ENCODE measurements at places on chromosomes 3 and 15.

DNA sequence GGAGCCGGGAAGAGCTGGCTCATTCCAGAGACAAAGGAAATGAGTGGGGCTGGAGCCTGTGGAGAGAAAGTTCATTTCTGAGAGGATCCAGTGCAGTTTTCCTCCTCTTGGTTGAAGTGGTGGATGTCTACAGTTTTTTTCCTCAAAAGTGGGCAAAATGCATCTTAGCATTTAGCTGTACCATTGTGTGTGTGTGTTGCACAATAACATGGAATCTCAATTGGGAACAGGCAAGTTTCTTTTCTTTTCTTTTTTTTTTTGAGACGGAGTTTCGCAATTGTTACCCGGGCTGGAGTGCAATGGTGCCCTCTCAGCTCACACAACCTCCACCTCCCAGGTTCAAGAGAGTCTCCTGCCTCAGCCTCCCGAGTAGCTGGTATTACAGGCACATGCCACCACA lies 101.5 kb upstream of the UBE2E1 start:
- no peak for DNase-seq

- no peak for DNase-seq
Measured at GRCh38 chr3:193333229-193333628, 45.3 kb downstream of the ATP13A5 start.

- DNase-seq: no peak
Measured at GRCh38 chr3:125048282-125048681, 7.5 kb downstream of the HEG1 start.

DNA sequence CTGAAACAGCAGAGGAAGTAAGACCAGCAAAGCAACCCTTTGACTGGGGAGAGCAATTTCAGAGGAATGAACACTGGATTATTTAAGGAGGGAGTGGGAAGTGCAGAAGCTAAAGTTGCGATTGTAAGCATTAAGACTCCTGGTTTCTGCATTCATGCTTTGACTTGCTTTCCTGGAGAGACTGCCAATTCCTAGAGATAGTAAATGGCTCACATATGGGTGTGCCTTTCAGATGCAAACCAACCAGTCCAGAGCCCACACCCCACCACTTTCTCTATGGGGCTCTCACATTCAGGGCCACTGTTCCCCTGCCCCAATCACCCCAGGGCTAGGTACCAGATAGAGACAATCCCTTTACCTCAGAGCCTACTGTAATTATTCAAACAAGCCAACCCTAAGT lies 200.9 kb upstream of the EIF1B start:
- DNase-seq: no peak

- no peak for DNase-seq
Measured at GRCh38 chr3:141059816-141060215, 8.7 kb downstream of the SPSB4 start.

DNA sequence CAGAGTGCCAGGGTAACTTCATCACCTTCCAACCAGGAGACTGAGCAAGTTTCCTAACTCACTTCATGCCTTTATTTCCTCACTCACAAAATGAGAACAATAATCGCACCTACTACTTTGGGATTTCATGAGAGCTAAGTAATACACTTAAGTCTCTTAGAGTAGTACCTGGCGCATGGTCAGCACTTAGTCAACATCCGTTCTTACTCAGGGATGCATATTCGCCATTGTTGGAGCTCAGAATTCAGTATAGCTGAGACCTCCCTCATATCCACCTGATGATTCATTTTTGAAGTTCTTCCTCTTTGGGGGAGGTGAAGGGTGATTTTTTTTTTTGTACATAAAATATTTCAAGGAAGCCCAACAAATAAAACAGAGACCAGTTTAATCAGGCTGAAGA lies 188.2 kb downstream of the AGBL1 start:
- no peak for DNase-seq

GRCh38 chr3:135136361-135137100 lies 341.5 kb downstream of the EPHB1 start:
- no peak for DNase-seq

DNA sequence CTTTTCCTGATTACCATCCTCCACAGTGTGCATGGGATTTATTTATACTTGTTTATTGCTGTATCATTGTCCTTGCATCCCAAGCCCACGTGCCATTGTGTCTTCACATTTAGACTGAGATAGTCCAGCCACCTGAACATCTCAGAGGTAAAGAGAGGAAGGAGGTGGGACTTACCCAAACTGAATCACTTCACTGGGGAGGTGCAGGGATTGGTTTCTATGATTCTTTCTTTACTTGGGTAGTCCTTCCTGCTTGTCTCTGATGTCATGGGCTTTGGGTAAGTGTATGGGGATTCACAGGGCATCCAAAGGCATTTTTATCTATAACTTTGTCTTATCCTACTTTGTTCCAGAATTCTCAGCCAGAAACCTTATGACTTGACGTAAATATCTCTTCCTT lies 141.5 kb upstream of the UMPS start:
- no peak for DNase-seq

DNA sequence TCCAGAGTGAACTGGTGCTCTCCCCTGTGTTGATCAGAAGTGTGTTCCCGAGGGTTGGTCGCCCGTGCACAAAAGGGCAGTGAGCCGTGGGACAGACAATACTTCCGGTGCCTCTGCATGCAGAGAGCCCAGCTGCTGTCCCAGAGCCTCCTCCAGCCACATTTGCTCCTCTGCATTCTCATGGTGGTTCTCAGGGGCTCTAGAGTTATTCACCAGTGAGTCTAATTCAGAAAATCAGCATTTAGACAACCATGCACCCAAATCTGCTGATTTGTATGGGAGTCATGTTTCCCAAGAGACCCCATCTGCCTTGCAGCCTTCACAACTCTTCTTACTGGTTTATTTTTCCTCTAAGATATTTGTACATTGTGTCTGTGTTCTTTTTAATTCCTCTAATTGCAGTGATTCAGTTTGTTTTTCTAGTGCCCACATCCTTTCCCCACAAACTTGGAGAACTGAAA lies 107.0 kb upstream of the SPRED1 start:
- no peak for DNase-seq

DNA sequence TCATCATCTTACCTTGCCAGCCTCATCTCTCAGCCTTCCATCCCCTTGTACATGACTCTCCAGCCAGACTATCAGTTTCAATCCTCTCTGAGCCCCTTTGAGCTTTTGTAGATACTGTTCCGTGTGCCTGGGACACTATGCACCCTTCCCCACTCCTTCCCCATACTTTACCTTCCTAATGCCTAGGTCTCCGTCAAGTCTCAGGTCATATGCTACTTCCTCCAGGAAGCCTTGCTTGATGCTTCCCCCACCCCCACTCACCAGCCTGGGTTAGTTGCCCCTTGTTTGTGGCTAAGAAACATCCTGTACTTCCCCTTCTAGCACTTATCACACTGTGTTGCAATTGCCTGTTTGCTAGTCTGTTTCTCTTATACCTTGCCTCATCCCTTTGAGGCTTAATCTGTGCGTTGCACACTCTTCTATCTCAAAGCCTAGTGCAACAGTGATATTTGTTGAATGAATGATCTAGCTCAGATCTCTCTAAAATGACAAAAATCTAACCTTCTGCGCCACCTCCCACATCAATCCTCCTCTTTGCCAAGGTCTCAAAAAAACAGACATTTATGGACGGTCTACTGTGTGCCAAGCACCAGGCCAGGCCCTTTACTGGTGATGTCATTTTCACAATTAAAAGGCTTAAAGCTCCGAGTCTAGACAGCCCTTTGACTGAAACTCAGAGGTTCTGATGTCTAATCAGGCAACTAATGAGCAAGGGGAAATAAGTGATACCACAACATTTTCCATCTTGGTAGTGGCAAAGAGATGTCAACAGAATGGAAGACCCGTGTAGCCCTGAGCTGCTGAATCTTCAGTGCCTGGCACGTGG lies 6.5 kb upstream of the USP3 start:
- DNase-seq: no peak
